PC-3 (cell line): ENCODE measurements at places on chromosomes 5 and 9.
A peak's percentile ranks its signal among the peaks of the same experiment; 100 is the strongest.

GRCh38 chr9:38423973-38424843 is at the start of gene IGFBPL1:
Gene IGFBPL1 (minus strand): TSS chr9:38424454. CDS start chr9:38424424, 30 bp downstream.
- H3K27ac ChIP-seq, result no peak within 1 kb of the TSS
- H3K36me3 ChIP-seq, result no peaks in the 10 kb centered on the region
- DNase-seq, result no peak

DNA sequence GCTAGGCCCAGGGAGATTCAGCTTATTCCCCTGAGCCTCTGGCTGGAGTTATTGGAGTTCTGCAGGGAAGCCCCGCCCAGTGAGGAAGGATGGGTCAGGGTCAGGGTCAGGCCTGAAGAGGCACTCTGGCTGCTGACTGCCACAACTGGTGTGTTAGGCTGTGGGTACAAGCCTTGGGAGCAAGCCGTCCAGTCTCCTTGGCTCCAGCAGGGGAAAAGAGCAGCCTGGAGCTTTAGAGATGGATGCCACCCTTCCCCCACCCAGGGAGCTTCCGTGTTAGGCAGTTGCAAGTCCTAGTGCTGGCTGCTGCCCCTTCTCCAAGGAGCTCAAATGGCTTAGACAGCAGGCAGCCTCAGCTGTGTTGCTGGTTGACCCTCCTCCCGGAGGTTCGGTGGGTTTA is 34.4 kb upstream of the TAF11L2 start:
- no peak overlapping the region for H3K4me3 ChIP-seq
- H3K27ac ChIP-seq, result no peak overlapping the region
- no peak for DNase-seq

DNA sequence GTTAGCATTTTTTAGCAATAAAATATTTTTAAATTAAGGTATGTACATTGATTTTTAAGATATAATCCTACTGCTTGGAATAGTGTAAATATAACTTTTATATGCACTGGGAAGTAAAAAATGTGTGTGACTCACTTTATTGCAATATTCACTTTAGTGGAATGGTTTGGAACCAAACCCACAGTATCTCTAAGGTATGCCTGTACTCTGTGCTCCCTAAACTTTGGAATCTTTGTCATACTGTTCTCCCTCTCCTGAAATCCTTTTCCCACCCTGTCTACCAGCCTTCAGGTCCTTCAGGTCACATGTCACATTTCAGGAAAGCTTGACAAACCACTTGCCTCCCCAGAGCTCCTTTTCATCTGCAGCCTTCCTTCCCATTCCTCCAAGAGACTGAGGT is 308.7 kb downstream of the SPOCK1 start:
- peak overlapping the region; percentile 87 for H3K27ac ChIP-seq

DNA sequence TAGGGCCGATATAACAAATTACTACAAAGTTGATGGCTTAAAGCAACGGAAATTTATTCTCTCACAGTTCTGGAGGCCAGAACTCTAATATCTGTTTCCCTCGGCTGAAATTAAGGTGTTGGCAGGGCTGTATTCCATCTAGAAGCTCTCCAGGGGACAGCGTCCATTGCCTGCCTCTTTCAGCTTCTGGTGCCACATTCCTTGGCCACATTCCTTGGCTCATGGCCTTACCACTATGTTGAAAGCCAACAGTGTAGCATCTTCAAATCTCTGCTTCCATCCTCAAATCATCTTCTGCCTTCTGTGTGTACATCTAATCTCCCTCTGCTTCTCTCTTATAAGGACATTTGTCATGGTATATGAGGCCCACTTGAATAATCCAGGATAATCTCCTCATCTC is 17.2 kb downstream of the FGF10 start:
- no peak for DNase-seq
- no peaks in the 10 kb centered on the region for H3K36me3 ChIP-seq
- peaks cover 20% of the 10 kb centered on the region for H3K27me3 ChIP-seq
- no peaks in the 10 kb centered on the region for H3K4me1 ChIP-seq
